ENCODE measurements at places on chromosomes 13 and 19. TPM values are rescaled to one million over a fixed set of nuclear protein-coding genes. Genes with fewer than 3 reads are reported as not detected.

DNA sequence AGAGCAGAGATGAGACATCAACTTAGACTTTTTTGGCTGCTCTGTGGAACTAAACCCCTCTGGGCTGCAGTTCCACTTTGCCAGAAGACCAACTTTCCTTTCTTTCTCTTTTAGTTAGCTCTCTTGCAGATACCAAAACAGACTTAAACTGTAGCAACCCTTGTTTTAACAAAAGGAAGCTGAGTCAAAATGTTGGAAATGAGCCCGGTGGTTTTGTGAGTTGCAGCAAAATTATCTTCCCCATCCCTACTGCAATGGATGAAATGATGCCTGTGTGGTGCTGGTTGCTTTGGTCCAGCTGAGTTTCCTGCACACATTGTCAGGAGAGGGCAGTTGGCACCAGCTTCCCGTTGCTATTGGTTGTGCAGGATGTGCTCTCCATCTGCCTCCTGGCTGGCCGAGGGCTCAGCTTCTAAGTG lies 115.3 kb downstream of the LRCH1 start:
- H3K27me3 ChIP-seq, result no peaks in the 10 kb centered on the region
- H3K4me3 ChIP-seq, result no peak overlapping the region
- peak overlapping the region; percentile 60 for H3K27ac ChIP-seq
- DNase-seq, result no peak
- H3K4me1 ChIP-seq, result peaks cover 40% of the 10 kb centered on the region

- no peak for DNase-seq
- no peak overlapping the region for H3K27ac ChIP-seq
- no peak overlapping the region for H3K4me3 ChIP-seq
- H3K27me3 ChIP-seq, result no peaks in the 10 kb centered on the region
- no peaks in the 10 kb centered on the region for H3K4me1 ChIP-seq
- peaks cover 11% of the 10 kb centered on the region for H3K36me3 ChIP-seq
Observed at GRCh38 chr13:40931719-40932118, 87.4 kb downstream of the ELF1 start.

GRCh38 chr19:45790942-45791341 lies 1.7 kb downstream of the DMWD start:
- H3K4me3 ChIP-seq, result peak overlapping the region; percentile 97
- H3K27ac ChIP-seq, result peak overlapping the region; percentile 2
- DNase-seq, result no peak
- no peaks in the 10 kb centered on the region for H3K27me3 ChIP-seq
- peaks cover 22% of the 10 kb centered on the region for H3K36me3 ChIP-seq

The CDADC1 gene
- 8.9 TPM for total RNA-seq

DNA sequence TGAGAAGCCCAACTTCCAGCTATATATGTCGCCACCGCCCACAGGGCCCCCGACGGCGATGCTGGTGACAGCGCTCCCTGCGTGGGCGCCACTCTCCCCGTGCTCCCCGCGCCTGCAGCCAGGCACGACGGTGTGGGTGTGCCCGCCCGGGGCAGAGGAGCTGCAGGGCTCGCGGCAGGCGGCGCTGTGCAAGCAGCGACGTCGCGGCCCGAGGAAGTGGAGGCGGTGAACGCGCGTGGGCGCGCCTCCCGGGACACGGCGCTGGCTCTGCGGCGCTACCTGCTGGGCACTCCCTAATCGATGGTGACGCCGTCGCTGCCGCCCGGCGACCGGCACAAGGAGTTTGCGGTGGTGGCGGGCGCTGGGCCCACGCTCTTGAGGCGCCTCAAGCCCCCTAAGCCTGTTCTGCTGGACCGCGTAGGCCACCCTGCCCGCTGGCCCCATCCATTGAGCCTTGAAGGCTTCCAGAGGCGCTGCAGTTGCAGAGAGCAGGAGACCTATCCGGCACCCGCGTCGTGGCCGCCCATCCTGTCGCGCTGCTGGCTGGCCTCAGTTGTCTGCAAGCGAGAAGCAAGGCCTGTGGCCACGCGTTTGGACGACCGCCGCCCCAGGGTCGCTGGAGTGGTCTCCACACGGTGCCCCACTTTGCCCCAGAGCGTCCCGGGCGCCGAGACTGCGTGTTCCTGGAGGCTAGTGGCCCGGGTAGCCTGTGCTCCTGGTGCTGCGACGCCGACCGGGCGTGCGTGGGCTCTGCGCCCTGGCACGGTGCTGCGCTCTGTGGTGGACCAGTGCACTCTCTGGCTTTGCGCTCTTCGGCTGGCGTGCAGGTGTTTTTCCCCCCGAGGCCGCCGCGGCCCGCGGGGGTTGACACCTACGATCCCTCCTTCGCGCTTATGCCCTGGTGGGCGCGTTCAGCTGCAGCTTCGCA lies 23.1 kb downstream of the LRFN3 start:
- no peak overlapping the region for H3K27ac ChIP-seq
- H3K36me3 ChIP-seq, result no peaks in the 10 kb centered on the region
- DNase-seq, result no peak

GRCh38 chr13:103164251-103164650 lies 98.0 kb upstream of the SLC10A2 start:
- H3K4me1 ChIP-seq, result no peaks in the 10 kb centered on the region
- H3K27me3 ChIP-seq, result peaks cover 2% of the 10 kb centered on the region
- H3K27ac ChIP-seq, result no peak overlapping the region
- no peaks in the 10 kb centered on the region for H3K36me3 ChIP-seq
- no peak for DNase-seq

DNA sequence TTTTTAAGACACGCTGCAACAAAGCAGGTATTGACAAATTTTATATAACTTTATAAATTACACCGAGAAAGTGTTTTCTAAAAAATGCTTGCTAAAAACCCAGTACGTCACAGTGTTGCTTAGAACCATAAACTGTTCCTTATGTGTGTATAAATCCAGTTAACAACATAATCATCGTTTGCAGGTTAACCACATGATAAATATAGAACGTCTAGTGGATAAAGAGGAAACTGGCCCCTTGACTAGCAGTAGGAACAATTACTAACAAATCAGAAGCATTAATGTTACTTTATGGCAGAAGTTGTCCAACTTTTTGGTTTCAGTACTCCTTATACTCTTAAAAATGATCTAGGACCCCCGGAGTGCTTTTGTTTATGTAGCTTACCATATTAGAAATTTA lies 1.2 kb downstream of the BRCA2 start:
- no peaks in the 10 kb centered on the region for H3K36me3 ChIP-seq
- DNase-seq, result no peak
- peak overlapping the region; percentile 92 for H3K4me3 ChIP-seq
- no peaks in the 10 kb centered on the region for H3K27me3 ChIP-seq
- peaks cover 19% of the 10 kb centered on the region for H3K4me1 ChIP-seq
- H3K27ac ChIP-seq, result peak overlapping the region; percentile 97

DNA sequence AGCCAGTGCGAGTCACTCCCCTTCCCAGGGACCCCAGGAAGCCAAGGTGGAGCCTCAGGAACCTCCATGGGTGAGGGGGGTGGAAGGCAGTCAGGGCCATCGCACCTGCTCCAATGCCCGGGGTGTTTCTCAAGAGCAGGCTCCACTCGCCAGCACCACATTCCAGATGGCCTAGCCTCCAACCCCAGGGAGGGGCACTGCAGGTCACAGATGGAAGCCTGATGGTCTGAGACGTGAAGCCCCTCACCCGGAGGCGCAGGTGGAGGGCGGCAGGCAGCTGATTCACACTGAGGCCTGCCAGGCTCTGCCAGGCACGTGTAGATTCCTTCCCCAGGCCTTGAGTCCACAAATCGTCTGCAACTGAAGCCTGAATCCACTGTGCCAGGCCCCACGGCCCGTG lies 23.0 kb upstream of the ISYNA1 start:
- H3K4me1 ChIP-seq, result peaks cover 72% of the 10 kb centered on the region
- H3K4me3 ChIP-seq, result no peak overlapping the region
- peaks cover 16% of the 10 kb centered on the region for H3K36me3 ChIP-seq
- DNase-seq, result no peak
- no peaks in the 10 kb centered on the region for H3K27me3 ChIP-seq

DNA sequence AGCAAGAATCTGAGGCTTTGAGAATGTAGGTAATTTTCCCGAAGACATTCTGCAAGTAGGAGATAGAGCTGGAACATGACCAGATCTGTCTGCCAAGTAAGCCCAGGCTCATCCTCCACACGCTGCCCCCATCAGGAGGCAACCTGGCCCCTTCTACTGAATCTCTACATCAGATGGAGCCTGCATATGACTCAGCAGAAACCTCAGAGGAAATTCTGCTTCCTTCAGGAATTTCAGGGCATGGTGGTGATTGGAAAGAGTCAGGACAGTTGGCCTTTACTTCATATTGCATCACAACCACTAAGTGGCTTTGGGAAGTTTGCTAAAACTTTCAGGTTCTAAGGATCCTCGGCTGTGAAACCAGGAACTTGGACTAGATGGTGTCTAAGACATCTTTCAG lies 85.2 kb downstream of the LRRC63 start:
- H3K4me1 ChIP-seq, result peaks cover 48% of the 10 kb centered on the region
- H3K27me3 ChIP-seq, result no peaks in the 10 kb centered on the region
- peaks cover 4% of the 10 kb centered on the region for H3K36me3 ChIP-seq
- H3K27ac ChIP-seq, result peak overlapping the region; percentile 99
- DNase-seq, result no peak

DNA sequence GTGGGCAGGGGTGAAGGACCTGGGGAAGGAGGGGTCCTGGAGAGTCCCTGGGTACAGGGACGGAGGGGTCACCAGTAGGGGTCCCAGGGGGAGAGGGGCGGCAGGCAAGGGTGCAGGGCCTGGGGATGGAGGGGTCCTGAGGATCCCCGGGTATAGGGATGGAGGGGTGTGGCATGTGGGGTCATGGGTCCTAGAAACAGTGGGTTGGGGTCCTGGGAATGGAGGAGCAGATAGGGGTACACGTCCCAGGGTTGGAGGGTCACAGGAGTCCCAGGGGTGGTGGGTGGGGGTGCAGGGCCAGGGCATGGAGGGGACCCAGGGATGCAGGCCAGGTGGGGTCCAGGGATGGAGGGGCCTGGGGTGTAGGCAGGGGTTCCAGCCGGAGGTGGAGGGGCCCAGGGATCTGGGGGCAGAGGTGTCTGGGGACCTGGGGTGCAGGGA lies 1.4 kb downstream of the BTBD2 start:
- H3K27me3 ChIP-seq, result no peaks in the 10 kb centered on the region
- no peak overlapping the region for H3K27ac ChIP-seq
- no peak for DNase-seq
- peaks cover 15% of the 10 kb centered on the region for H3K4me1 ChIP-seq

The BEST2 gene
- not detected for total RNA-seq

DNA sequence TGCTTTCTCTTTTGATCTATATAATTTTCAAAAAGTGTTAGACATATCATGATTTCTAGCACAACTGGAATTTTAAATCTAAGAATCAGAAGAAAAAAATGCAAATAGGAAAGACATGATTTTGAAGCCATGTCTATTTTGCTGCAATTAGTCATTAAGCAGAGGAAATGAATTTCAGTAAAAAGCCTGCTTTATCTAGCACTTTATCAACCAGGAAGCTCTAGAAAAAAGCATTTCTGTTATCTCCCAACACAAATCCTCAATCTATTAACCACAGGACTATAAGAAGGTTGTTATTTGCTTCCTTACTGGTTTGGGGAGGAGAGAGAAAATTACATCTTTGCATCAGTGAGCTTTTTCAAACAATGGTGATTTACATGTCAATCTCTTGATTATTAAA lies 716.7 kb downstream of the DIAPH3 start:
- no peak overlapping the region for H3K4me3 ChIP-seq
- H3K36me3 ChIP-seq, result no peaks in the 10 kb centered on the region
- DNase-seq, result no peak

The MTUS2 gene
- 1.2 TPM for total RNA-seq

The SIGLEC10 gene
- not detected for total RNA-seq

GRCh38 chr19:7997809-7998480 lies 7.5 kb downstream of the ELAVL1 start:
- H3K27me3 ChIP-seq, result no peaks in the 10 kb centered on the region
- no peak overlapping the region for H3K4me3 ChIP-seq
- H3K27ac ChIP-seq, result peak overlapping the region; percentile 6
- peaks cover 2% of the 10 kb centered on the region for H3K36me3 ChIP-seq

The TTC9B gene
- total RNA-seq, result not detected

GRCh38 chr13:111261326-111261725 lies 59.1 kb upstream of the TEX29 start:
- no peaks in the 10 kb centered on the region for H3K4me1 ChIP-seq
- no peaks in the 10 kb centered on the region for H3K27me3 ChIP-seq
- DNase-seq, result no peak

The KCNJ14 gene
- total RNA-seq, result 0.90 TPM

DNA sequence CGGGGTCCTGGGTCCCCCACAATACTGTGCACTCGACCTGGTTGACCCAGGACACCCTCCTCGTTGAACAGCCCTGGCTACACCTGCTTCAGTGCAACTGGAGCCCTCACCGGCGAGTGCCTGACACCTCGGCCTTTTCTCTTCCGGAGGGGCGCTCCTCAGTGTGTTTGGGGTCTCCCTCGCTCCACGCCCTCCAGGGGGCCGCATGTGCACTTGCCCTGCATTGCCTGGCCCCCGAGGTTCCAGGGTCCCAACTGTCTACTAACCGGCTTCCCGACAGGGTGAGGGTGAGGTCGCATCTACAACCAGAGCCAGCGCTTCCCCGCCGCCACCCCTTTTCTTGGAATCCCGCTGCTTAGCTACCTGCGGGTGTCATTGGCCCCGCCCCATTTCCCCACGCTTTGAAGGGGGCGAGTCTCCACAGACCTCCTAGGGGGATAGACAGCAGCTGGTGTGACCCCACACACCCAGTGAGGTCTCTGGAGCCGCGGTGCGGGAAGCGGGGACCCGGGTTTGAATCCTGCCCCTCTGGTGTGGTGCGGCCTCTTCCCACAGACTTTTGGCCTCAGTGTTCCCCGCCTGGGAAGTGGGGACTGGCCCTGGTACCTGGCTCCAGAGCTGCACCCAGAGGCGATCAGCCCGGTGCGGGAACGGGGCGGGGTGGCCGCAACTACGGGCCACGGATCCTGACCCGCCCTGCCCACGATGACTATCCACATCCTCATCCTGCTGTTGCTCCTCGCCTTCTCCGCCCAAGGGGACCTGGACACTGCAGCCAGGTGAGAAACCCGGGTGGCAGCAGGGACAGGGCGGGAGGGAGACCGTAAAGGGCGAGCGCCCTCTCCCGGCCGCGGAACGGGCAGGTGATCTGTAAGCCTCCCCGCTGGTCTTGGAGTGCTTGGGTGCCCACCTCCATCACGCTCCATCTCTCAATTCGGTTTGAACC lies at the start of gene ADM5:
ADM5 (plus strand) TSS at position 462 of the 946 bp plus-strand sequence; CDS start at position 706, 244 bp downstream.
- DNase-seq, result no peak
- peaks cover 28% of the 10 kb centered on the region for H3K4me1 ChIP-seq
- H3K36me3 ChIP-seq, result peaks cover 12% of the 10 kb centered on the region
- H3K27me3 ChIP-seq, result no peaks in the 10 kb centered on the region

DNA sequence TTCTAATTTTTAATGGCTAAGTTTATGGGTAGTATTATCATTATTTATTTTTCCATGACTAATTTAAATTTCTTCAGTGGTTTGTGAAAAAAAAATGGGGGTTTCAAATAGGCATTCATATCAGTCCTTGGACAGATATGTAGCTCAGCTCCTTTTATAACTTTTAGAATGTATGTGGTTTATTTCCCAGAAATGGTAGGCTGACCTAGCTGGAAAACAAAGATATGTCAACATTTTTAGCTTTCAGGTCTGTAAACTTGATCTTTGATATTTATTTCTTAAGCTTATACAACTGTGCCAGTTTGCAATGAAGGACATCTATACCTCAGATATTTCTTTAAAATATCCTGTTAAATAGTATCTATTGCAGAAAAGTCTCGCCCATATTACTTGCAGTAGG lies 1815.5 kb downstream of the SLITRK5 start:
- H3K4me1 ChIP-seq, result no peaks in the 10 kb centered on the region
- no peaks in the 10 kb centered on the region for H3K36me3 ChIP-seq
- H3K27me3 ChIP-seq, result no peaks in the 10 kb centered on the region
- no peak for DNase-seq
- H3K4me3 ChIP-seq, result no peak overlapping the region
- H3K27ac ChIP-seq, result no peak overlapping the region

The SPART gene
- 95.6 TPM for total RNA-seq

Measured in chondrocyte (in vitro differentiated cells).